NCI-H1105 treated with DMSO at 0.1 percent for 48 hours (cell line): ENCODE measurements at places on chromosomes 11 and 22.

DNA sequence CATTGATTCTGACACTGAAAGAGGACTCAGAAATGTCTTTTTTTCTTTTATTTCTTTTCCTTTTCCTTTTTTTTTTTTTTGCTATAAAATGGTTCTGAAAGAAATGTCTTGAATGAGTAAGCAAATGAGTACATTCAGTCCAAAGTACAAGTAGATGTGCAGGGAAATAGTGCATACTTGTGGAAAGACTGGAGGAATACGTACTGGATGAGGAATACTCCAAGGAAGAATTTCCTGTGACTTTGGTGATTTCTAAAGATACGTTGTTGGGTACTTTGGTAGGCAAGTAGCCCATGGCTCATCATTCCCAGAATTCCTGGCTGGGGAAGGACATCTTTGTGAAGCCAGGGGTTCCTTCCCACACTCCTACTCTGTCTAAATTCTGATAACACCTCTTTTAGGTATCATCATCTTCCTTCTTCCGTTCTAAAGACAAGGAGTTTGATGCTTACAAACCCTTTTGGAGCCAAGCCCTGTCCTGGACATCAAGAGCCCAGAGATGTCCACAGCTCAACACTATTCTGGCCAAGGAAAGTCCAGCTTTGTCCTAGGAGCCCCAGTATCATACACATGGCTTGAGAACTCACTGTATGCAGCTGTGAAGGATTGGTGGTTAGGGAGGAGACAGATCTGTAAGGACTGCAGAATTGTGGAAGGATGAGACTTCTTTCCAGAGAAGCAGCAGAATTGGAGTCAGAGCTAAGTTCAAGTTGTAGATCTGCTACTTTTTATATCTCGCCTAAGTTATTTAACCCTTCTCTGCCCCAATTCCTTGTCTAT lies 4.8 kb upstream of the NUP98 start:
- DNase-seq, result no peak

GRCh38 chr11:99632969-99633368 lies 612.2 kb downstream of the CNTN5 start:
- no peak for DNase-seq

DNA sequence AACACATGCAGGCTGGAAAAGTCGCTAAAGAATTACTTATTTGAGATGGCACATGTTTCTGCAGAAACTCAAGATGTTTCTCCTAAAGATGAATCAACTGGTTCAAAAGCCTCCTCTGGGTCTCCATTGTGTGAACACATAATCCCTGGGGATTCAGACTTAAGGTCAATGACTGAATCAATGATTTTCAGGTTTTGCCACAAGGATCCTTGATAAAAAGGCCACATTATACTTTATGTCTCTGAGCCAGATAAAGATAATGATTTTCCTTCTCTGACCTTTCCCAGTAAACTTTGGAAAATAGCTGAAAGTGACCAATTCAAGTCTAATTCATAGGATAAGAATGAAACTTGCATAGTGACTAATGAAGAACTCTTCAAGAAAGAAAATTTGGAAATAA lies 2.3 kb upstream of the XKR3 start:
- no peak for DNase-seq

- no peak for DNase-seq
Measured at GRCh38 chr11:66335531-66336233, 552 bp downstream of the RIN1 start.

DNA sequence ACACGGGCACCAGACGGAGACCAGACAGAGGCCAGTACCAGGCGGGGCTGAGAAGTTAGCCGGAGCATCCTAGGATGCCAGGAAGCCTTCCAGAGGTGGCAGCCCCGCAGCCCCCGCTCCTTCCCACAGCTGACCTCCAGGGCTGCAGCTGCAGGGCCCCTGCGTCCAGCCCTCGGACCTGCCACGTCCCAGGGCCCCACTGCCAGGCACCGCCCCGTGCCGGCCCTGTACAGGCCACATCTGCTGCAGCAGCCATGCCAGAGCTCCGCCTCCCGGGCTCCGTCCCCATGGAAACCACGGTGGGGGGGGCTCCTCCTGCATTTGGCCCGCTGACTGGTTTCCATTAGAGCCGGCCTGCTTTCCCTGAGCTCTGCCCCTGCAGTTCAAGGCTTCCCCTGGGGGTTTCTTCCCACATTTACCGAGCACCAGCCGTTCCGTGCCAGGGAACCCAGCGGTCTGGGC lies 62.5 kb upstream of the PPARA start:
- no peak for DNase-seq

DNA sequence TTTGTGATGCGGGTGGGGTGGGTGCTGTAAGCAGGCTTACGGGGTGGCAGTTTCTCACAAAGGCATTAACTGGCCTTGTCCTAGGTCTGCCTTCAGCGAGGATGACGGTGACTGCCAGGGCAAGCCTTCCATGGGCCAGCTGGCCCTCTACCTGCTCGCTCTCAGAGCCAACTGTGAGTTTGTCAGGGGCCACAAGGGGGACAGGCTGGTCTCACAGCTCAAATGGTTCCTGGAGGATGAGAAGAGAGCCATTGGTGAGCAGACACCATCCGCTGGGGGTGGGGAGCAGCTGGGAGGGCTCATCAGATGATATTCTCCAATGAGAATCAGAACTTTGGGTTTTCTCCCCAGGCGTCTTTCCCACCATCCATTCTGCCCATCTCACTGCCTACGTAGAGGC lies 5.8 kb downstream of the TCN2 start:
- no peak for DNase-seq

DNA sequence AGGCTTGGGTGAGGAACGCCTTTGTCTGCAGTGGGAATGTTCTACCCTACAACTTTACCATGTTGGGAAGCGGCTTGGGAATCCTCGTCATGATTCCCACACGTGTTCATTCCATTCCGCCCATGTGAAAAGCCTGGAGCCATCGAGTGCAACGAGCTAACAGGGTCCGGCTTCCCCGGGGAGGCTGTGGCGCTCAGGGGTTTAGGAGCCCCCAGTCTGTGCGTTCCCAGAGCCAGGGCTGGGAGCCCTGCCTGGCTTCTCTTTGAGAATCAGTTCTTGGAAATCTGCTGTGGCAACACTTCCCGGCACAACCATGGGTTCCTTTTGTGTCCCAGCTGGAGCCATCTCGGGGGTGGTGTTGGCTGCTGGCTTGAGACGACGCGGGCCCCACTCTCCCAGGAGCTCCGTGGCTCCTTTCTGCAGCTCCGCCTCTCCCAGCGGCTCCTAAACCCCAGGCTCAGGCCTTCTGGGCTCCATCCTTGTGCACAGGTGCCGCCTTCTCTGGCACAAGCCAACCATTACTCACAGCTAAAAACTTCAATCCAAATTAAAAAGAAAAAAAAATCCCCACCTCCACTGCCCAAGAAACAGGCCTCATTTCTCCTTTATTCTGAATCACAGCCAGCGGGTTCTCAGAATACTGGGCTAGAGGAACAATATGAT lies 18.7 kb upstream of the PPFIA1 start:
- DNase-seq, result no peak

DNA sequence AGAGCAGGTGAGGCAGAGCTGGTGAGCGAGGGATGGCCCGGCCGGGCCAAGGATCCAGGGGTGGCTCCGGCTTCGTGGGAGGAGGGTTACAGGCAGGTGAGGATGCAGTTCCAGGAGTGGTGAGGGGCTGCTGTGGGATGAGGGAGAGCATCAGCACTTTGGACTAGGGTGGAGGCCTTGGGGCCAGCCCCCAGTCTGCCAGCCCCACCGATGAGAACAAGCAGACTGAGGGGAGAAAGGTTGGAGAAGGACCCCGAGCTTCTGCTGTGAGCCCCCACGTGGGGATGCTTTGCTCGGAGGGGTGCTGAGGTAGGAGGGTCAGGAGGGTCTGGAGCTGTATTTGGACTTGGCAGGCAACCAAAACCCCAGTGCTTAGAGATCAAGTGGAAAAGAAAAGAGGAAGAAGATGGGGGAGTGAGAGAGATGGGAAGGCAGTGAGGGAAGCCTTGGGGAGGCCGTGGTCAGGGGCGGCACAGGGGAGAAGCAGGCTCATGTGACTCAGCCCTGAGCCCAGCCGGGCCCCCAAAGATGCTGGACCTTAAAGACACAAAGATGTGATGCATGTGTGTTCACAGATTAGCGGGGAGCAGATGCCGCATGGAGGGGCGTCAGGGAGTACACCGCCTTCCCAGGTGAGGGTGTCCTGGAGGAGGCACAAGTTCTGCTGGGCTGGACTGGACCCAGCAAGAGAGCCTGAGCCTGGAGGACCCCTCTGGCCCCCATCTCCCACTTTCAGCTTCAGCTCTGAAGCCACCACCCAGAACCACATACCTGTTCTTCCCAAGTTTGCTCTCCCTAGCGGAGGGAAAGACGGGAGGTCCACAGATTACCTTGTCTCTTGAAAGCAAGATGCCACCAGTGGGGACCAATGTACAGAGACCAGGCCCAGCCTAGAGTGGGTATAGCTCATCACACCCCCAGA lies 91.3 kb downstream of the CDKN1C start:
- DNase-seq, result no peak

DNA sequence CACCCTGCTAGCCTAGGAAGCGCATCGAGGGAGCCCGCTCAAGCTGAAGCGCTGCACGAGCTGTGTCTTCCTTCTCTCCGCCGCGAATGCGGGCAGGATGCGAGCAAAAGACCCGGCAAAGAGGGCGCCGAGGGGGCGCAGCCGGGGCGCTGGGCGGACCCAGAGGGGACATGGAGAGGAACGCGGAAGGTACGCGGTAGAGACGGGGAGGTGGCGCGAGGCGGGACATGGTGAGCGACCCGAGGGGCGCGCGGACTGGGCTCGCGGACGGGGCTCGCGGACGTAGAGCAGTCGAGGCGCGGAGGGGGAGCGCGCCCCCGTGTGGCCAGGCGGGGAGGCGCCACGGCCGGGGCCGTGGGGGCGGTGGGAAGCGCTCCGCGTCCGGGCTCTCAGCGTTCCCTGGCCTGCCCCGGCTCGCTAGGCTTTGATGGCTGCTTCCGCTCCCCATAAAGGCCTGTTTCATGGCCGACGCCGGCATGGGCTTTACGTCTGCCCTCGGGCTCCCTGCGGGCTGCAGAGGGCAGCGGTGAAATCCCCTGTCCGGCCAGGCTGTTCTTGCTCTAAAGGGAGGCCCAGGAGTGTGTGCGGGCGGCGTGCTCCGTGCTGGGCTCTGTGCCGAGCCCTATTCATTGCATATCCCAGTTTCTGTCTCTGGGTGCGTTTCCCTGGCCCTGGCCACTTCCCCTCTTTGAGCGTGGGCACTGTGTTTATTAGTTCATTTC lies 31.2 kb upstream of the TRIM29 start:
- DNase-seq, result peak; percentile 74

- DNase-seq, result no peak
Measured at GRCh38 chr22:40628354-40629042, 8.0 kb downstream of the MRTFA start.

- DNase-seq, result no peak
Measured at GRCh38 chr11:62143727-62144126, 19.9 kb downstream of the INCENP start.

GRCh38 chr11:110318638-110319404 lies 22.4 kb upstream of the RDX start:
- no peak for DNase-seq
